GM13977 (cell line): ENCODE measurements at places on chromosomes 2 and 18.
A peak's percentile ranks its signal among the peaks of the same experiment; 100 is the strongest.

GRCh38 chr2:174485788-174486562, 854 bp downstream of the GPR155 start:
- peak; percentile 26 for DNase-seq

DNA sequence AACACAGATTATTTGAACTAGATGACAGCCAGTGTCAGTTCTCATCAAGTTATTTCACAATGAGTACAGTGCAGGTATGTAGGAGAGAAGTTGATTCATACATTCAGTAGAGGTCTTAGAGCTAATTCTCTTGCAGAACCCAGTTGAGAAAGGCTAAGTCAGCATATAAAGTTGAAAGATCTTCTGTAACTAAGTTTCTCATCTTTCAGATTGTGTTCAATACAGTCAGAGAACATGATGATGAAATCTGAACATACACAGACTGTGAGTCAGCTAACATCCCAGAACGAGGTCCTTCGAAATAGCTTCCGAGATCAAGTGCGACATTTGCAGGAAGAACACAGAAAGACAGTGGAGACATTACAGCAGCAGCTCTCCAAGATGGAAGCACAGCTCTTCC, 41.9 kb upstream of the LIMS1 start:
- DNase-seq, result no peak

GRCh38 chr2:62140426-62141141, 55.3 kb upstream of the B3GNT2 start:
- peak; percentile 36 for DNase-seq

DNA sequence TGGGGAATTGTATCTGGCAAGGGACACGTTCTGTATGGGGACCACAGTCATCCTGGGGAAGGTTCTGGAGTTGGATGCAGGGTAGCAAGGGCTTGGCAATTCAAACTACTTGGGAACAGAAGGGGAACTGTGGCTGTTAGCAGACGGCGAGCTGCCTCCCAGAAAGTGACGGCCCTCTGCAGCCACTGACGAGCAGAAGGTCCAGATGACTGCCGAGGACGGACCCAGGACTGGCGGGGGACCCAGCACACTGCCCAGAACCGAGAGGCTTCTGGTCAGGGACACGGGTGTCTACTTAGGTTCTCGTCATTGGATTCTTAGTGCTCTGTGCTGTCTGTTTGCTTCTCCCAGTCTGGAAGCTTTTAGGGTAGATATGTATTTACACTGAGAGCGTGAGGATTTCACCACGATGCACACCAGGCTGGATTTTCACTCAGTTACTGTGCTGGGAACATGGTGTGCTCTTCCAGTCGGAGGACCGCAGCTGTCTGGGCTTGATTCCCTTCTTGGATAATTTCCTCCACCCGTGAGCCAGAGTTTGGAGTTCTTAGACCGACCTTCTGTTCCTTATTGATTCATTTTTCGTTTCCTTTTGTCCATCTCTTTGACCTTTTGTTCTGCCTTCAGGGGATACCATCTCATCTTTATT, 13.4 kb downstream of the GPR35 start:
- DNase-seq, result no peak

GRCh38 chr2:120350801-120351320, 4.9 kb downstream of the INHBB start:
- no peak for DNase-seq

DNA sequence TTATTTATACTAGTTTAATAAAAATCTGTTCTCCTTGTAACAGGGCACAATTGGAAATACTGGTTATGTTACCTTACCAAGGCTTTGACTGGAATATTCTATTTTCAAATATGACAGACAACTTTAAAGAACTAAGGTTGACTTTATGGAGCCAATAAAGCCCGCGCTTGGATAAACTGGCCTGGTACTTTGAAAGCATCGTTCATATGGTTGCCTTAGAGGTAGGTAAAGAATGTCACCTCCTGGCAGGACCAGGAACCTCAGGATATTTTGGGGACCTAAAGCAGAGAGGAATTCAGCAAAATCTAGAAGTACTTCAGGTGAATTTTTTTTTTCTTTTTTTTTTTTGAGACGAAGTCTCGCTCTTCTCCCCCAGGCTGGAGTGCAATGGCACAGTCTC, 71.2 kb upstream of the CREB1 start:
- no peak for DNase-seq

- DNase-seq, result no peak
Observed at GRCh38 chr2:176385838-176386237, 116.6 kb downstream of the MTX2 start.

DNA sequence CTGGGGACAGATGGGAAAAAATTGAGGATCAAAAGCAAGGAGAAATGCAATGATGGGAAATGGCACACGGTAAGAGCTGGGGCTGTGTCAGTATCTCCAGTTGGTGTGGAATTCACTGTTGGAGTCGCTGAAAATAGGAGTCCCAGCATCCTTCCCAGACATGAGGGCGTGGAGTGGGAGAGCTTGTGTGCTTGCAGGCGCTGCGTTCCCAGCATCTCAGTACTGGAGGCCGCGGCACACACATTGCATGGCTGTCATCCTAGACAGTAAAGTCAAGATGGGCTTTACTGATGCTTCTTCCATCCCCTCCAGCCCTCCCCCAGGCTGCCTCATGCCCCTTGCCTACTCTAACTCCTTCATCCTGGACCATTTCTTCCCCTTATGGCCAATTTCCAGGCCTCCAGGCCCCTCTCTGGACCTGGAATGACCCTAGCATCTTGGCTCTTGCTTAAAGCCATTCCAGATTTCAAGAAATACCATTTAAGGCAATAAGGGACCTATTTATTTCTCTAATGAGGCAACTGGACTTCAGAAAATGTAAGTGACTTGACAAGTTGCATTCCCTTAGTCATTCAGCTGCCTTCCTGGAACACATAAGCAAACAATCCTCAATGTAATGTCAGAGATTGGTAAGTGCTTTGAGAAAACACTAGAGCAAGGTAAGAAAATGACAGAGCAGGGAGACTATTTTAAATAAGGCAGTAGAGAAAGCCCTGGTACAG, 70.5 kb upstream of the TTC39C start:
- no peak for DNase-seq

- peak; percentile 56 for DNase-seq
Observed at GRCh38 chr2:65382776-65383357, 49.5 kb downstream of the SPRED2 start.

DNA sequence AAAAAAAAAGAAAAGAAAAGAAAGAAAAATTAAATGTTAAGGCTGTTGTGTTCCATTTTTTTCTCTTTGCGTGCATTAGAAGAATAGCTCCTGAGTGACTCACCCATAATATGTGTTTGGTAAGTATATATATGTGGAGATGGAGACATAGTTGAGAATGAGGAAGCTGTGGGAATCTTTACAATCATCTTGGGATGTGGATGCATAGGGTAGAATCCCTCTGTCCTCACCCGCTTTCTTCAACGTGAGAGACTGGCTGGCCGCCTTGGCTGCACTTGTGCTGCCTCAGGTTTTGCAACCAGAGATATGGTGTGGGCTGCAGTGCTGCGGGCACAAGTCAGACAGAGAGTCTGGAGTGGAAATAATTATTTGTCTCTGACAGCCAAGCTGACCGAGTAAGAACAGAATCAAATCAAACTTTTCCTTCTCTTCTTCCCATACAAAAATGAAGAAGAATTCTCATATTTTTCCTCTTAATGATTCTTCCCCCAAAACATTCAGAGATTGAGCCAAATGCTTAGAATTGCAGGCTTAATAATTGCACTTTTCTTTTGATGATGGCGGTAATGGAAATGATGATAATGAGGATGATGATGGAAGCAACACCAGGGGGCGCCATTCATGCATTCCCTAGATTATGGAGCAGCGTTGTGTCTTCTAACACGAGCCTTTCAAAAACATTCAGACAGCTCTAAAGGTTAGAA, 48.5 kb downstream of the SERPINB7 start:
- no peak for DNase-seq

- DNase-seq, result no peak
Observed at GRCh38 chr2:217142649-217143266, 282.9 kb upstream of the TNP1 start.

DNA sequence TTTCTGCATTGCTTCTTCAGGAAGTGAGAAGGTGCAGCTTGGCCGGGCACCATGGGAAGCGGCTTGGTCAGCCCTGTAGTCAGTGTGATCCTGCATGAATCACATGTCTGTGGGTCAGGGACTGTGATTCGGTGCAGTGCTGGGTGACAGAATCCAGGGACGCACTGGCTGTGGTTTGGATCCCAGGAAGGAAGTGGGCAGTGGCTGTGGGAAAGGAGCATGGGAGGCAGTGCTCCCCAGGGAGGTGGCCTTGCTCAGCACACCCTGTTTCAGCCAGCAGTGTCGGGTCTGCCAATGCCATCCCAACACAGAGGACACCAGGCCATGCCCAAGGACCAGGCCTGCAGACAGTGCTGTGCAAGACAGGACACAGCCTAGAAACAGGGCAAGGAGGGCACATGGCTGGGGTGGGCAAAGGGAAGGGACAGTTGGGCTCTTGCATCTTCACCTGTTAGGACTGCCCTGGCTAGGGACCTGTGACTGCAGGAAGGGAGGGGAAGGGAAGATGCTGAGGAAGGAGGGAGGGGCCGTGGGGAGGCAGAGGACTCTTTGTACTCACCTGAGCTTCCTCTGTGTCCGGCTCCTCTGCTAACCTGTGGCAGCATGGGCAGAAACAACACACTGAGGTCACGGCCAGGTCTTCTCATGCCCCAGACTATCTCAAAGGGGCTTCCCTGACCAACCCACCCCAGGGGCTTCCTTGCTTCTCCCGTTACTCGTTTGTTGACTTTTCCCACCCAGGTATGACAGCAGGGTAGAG, 37.2 kb upstream of the DNMT3A start:
- no peak for DNase-seq

DNA sequence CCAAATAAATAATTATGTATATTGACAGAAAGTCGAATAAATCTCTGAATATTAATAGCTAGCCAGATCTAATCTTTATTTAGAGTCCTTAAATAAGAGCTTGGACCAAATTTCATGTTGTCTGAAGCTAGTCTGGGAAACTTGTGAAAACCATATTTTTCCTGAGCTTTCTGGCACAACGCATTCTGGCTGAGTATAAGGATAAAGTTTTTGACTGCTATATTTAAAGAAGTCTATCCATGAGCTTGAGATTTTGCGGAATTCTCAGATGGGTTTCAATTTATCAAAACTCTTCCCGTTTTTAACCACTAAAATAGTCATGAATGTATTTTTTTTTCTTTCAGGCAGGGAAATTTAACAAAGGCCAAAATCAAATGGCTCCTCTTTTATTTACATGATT, 23.8 kb downstream of the FAP start:
- DNase-seq, result no peak

DNA sequence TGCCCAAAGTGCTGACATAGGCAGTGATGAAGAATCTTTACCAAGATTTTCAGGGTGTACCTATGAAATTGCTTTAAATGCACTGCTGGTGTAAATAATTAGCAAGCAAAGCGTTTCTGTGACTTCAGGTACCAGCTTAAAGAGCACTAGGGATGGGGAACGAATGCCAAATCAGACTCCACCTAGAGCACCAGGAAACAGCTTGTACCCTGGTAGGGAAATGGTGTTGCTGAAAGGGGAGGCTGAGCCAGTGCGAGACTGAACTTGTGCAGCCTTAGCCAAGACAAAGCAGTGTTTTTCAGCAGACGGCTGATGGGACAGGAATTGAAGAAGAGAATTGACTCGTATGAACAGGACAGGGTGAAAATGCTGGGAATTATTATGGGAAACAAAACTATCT, 65.6 kb downstream of the TWSG1 start:
- no peak for DNase-seq

DNA sequence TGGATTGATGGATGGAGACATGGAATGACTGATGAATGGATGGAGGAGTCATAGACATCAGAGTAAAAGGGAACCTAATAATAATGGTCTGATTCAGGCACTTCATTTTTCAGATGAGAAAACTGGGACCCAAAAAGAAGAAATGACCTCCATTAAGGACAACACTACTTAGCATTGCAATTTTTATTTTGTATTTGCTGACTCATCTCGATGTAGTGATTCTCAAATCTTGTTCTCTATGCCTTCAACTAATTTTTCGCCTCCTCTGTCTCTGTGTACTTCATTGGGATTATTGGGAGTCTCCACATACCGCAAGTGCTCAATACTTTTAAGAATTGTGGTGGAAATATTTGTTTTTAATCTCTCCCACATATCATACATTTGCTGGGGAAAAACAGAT, 446.2 kb upstream of the FSHR start:
- no peak for DNase-seq

GRCh38 chr2:30565851-30566358, 118.9 kb downstream of the LCLAT1 start:
- DNase-seq, result no peak

DNA sequence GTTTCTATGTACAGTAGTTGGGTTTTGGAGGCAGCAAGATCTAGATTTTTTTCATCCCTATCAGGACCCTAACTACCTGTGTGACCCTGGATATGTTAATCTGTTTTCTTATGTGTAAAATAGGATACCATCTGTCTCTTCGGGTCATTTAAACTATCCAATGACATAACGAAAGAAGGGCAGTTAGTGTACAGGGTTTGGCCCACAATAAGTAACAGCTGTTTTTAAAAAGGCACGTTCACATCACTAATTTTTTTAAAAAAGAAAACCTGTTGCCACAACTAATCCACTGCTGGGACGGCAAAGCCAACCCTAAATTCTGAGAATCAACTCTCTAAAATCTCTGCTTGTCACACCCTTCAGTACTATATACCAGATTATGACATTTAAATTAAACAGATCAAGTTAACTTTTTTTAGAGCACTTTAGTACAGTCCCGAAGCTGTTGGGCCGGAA, 869 bp downstream of the USP40 start:
- DNase-seq, result no peak

GRCh38 chr2:144886862-144887261, 366.9 kb upstream of the ZEB2 start:
- DNase-seq, result no peak

DNA sequence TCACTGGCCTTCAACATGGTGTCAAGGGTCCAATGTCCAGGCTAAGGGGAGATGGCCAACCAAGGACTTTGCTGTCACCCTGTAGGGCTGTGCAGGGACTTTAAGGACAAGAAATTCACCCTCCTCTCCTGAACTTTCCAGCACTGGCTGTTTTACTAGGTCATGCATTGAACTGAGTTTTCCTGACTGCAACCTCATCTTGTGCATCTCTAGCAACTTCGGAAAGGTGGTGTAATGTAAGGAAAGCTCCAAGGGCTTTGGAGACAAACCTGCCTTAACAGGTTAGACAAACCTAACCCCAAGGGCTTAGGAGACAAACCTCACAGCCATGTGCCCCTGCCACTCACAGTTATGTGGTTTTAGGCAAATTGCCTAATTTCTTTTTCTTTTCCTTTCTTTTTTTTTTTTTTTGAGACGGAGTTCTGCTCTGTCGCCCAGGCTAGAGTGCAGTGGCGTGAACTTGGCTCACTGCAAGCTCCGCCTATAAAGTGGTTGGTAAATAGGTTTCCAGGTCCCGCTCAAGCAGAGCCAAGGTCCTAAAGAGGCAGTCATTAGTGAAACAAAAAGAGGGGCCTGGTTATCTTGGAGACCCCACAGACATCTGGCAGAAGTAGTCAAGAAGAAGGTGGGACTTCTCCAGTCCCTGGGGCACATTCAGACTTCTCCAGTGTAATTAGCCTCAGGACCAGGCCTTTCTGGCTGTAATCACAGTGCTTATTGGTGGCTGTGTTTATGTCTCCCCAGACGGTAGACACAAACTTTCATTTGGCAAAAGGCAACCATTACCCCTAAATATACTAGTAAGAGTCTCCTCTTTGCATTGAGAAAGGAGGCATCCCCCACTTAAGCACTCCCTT, 37.6 kb upstream of the PMAIP1 start:
- no peak for DNase-seq
